Cerebellar nuclear complex (tissue), 1 donor: ENCODE measurements at places on chromosomes 1 and 21.

DNA sequence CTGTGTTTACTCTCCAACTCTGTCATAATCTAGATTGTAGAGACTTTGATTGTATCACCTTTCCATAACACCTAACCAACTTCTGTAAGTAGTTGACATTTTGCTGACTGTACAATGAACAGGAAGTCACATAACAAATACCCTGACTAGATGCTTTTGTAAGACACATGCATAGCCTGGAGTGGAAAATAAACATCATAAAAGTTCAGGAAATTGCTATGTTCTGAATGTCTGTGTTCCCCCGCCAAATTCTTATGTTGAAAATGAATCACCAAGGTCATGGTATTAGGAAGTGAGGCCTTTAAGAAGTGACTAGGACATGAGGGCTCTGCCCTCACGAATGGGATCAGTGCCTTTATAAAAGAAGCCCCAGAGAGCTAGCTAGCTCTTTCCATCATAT is 40.4 kb upstream of the ZSWIM5 start:
- no peak for DNase-seq

- no peak for DNase-seq
Observed at GRCh38 chr1:11731691-11732283, 4.1 kb upstream of the AGTRAP start.

DNA sequence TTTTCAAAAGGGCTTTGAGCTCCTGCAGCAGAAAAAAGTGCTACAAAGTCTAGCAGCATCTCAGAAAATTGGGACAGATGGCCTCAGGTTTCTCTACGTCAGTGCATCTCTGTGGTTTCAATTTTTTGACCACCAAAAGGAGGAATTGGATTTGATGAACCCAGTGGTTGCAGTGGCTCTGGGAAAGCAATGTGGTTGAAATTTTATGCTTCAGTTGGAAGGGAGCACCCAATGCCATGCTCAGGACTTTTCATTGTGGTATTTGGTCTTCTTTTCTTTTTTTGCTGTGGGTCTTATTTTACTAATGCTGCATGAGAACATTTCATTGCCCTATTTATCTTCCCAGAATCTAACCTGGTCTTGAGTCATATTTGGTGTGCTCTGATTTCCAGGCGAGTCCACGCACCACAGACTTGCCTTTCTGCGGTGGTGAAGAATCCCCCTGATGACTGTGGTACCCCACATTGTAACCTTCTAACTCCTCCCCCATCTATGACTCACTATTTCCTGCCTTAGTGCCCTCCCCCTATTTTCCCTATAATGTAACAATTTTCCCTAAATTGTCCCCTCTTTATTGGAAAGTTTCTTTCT is 56.7 kb downstream of the S1PR1 start:
- DNase-seq: no peak

DNA sequence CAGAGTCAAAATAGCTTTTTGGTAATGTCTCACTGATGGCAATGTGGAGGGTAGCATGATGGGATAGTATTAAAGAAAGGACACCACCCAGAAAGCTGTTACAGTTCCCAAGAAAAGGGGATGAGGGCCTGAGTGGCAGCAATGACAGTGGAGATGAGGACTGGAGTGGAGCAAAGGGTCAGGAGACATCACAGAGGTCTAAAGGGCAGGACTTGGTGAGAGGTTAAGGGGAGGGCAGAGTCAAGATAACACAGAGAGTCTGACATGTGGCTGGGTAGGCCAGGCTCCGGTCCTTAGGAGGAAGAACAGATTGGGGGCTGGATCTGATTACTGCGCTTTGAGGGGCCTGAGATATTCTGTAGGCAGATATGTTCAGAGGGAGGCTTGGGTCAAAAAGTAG is 19.3 kb downstream of the ELF3 start:
- no peak for DNase-seq

DNA sequence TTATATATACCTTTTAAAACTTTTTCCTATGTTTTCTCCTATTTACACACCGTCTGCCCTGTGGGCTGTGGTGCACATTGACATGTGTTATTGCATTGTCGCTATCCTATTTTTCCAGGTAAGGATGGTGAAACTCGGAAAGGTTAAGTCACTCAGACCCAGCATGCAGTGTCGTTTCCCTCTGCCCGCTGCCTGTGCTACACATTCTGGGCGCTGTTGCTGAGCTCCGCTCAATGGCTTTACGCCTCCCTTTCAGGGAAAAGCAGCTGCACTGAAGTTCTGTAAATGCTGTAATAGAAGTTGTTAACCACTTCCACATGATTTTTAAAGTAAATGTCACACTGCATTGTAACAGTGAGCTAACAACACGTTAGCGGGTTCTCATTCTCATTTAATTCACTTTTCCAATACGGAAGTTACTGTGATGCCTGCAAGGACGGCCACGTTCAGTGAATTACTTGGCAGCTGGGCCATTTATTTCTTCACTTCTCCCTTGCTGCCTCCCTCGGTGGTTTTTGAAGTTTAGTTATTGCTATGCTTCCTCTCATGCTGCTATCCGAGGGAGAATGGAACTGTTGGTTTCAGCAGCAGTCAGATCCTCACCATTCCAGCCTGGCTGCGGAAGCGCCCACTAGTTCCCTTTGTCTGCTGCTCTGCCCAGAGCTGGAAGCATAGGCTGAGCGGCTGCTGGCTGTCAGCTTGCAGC is 288.7 kb downstream of the SPATA17 start:
- DNase-seq: no peak

GRCh38 chr1:84090447-84091245 is 53.4 kb upstream of the PRKACB start:
- DNase-seq: no peak

DNA sequence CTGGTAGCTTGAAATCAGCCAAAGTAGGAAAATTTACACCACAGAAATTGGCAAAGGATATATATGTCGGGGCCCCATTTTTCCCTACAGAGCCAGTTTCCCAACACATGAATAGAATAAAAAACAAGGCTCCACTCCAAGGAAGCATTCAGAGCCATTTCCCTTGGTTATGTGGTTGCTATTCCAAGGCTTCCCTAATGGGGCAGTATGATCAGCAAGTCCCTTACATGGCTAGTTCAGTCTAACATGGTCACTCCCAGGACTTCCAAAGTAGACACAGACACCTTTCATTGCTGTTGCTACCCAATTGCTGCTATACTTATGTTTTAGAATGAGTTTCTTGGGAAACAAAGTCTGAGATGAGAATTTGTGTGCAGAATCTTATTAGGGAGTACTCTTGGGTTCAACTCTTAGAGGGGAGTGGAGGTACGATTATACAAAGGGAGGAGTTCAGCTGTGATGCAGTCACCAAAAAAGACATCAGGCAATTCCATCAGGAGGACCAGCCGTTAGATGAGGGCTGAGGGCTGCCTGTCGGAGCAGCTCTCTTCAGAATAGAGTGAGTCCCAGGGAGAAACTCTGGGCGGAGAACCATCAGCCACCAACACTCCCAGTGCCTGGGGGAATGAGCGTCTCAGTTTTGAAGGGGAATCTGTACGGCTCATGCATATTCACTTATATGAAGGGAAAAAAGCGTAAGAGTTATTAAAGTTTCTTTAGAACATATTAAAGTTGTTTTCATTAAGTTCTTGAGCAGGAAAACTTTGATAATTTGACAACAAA is 92.9 kb downstream of the C21orf91 start:
- no peak for DNase-seq

DNA sequence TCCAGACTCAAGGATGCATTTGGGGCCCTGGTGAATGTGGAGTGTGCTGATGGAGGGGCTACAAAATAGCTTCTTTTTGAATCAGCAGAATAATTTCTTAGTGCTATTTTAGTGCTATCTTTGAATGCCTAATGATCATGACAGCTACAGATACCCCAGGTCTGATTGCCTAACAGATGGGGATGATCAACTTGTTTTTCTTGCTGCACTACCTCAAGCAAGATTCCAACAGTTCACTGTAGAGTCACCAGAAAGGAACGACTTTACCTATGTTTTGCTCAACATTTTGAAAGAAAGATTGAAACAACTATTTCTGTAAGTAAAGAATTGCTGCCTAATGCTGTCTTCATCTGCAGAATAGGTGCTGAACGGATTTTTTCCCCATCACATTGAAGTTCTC is 42.6 kb upstream of the VAV3 start:
- DNase-seq: no peak

- no peak for DNase-seq
Observed at GRCh38 chr1:29267321-29268070, 31.2 kb downstream of the PTPRU start.

DNA sequence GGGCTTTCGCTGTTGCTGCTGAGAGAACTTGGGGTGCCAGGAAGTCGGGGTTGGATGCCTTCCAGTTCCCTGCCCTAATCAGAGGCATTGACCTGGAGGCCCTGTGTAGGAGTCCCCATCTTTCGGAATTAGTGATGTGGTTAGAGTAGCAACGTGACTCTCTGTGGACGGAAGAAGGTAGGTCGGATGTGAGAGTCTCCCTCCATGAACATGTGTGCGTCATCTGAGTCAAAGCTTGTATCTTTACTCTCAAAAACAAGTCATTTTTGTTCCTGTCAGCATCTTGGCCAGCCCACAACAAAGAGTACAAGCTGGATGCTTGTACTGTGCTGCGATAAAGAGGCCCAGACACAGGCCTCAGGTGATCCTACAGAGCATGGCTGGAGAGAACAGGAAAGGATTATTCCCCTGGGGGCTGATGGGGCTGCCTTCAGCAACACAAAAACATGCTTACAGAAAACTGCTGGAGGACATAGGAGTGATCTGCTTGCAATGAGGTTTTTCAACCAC is 31.0 kb upstream of the IL10 start:
- no peak for DNase-seq
